CD4-positive, alpha-beta T cell treated with Interleukin-15 for 4 hours (primary cell): ENCODE measurements at places on chromosomes 4 and X.

GRCh38 chrX:44974451-44974850 lies 101.5 kb downstream of the KDM6A start:
- no peak for DNase-seq

DNA sequence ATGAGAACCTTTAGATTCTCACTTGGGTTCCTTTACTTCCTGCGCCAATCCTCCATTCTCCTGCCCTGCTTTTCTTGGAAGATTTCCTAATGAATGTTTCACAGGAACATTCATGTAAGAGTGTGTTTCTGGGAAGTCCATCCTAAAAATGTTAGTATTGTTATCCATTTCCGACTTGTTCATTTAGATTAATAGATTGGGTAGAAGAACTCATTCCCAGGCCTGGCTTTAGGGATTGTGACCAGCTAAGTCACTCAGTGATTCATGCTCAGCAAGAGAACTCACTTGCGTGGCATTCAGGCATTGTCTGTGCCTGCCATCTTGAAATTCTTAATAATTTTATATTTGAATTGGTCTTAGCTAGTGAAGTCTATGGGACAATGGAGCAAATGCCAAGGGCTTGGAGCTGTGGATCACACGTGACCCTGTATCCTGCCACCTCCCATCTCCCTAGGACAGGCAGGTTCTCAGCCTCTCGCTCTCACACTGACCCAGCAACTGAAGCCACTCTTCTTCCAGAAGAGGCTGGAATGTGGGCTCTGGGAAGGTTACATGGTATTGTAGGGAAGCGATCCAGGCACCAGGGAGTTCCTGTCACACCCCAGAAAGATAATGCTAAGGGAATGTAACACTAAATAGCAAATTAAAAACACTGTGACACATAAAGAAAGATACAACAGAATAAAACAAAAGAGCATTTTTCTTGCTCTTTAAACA lies 562.1 kb downstream of the TMA16 start:
- DNase-seq: no peak

DNA sequence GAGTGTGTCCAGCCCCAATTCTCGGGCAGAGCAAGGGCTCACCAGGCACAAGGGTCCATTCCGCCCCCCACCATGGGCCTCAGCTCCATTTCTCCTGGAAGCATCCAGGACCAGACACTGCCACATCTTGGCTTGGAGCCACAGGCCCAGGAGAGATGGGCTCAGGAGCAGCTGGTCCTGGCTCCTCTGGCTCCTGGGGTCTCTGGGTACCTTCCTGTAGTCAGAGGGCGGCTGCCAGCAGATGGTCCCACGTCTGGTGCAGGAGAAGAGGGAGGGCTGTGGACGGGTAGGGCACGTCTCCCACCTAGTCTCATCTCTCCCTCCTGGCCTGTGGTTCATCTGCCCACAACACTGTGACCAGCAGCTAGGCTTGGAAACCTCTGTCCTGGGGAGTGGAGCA lies 8.0 kb downstream of the ATP2B3 start:
- DNase-seq: no peak

GRCh38 chrX:96464880-96465558 lies 219.6 kb upstream of the DIAPH2 start:
- no peak for DNase-seq

DNA sequence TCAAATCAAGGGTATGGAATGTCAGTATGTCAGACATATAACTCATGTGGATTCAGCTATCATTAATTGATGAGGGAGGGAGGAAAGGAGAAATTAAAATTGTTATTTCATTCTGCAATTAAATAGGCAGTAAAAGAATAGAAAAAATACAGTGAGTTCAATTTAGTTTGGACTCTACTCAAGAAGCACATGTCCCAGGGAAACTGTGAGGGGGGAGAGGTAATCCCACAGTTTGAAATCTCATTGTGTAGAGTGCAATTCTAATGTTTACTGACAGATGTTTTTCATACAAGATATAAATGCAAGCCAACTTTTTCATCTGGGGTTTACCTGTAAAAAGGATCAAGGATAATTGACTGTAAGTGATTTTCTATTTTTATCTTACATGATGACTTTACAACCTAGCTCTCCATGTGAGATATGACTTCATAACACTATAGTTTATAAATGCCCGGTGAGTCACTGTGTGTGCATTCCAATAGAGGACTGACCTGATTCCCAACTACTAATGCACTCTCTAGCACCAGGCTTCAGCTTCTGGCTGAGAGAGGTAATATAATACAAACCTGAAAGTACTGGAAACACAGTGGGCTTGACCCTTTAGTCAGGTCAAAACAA lies 35.2 kb upstream of the SCD5 start:
- DNase-seq: no peak

GRCh38 chr4:42133006-42133405 lies 19.4 kb downstream of the BEND4 start:
- DNase-seq: no peak

- DNase-seq: no peak
Measured at GRCh38 chrX:65813245-65813644, 145.8 kb downstream of the MSN start.

DNA sequence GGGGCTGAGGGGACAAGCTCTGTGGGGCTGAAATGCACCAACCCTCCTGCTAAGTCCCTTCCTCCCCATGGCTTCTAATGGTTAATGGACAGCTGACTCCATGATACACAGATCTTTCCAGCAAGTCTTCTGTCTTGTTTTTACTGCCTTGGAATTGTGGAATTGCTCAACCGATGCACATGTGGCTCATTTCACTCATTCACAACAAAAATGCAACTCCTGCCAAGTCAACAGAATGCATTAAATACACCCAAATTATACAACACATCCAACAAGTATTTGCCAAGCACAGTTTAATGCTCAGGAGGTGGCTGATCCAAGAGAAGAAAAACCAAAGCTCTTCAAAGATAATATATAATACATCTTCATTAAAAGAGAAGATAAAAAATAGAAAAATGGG lies 61.9 kb upstream of the PAGE4 start:
- no peak for DNase-seq

DNA sequence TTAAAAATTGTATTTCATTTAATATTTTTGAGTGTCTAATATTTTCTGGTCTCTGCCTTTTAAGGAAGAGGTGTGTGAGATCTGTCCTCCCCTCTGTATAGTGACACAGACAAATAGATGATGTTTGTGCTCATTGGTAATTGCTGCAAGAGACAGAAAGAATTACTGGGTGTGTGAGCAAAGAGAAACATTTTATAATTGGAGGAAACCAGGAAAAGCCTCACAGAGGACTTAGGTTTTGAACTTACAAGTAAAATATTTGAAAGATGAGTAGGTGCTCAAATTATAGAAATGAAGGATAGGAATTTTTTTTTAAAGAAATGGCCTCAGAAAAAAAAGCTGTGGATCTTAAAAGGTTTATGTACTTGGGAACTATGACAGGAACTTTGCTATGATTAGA lies 149.8 kb downstream of the SPCS3 start:
- DNase-seq: no peak

DNA sequence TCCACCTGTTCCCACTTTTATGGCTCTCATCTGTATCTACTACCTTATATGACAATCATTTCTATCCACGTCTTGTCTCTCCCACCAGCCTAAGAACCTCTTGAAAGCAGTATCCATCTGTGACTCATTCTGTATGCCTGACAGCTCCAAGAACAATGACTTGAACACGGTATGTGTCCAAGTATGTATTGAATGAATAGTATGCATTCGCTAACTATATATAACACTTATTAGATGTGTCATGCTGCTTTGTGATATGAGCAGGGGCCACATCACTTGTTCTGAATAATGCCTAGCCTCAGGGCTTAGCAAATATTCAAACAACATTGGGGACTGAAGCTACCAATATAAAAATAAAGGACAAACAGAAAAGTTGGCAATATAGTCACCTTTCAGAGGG lies 4.9 kb downstream of the OPHN1 start:
- DNase-seq: no peak

DNA sequence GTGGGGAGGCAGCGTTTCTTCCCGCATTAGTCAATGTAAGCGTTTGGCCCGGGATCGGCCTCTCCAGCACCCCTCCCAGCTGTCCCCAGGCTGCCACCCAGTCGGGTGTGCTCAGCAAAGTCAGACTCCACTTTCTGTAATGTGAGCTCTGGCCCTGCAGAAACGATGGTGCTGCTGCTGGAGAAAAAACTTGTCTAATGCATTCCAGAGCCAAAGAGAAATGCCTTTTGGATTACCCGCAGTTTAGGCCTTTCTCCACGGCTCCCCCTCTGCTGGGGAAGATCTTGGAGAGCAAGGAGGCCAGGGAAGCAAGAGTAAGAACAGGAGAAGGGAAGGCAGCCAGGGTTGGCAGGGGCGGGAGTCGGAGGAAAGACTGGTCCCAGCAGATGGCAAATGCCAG lies 55.2 kb downstream of the ELF4 start:
- DNase-seq: no peak

- DNase-seq: no peak
Measured at GRCh38 chr4:47642985-47643760, 158.1 kb downstream of the ATP10D start.

- DNase-seq: no peak
Measured at GRCh38 chr4:62057031-62057430, 856.9 kb downstream of the ADGRL3 start.

GRCh38 chr4:7906171-7906701 lies 33.4 kb downstream of the AFAP1 start:
- DNase-seq: no peak

DNA sequence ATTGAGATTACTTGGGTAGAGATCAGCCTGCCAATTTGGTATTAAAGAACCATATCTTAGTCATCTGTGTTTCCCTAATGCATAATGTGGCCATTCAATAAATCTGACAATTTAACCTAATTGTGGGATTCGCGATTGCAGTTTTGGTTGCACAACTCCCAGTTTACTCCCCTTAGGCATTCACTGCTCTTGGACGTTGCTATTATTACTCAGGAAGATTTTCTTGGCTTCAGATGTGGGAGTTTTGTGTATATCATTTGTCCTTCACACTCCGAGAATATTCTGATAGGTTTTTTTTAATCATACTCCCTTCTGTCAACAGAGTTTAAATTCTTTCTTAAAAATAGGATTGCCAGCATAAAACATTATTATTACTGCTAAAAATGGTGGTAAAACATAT lies 22.0 kb upstream of the TRPC3 start:
- DNase-seq: no peak

- no peak for DNase-seq
Measured at GRCh38 chr4:47929682-47930201, 15.4 kb upstream of the NFXL1 start.

GRCh38 chr4:147760695-147761094 lies 28.8 kb downstream of the ARHGAP10 start:
- DNase-seq: no peak

- no peak for DNase-seq
Measured at GRCh38 chr4:18686338-18687037, 664.9 kb upstream of the LCORL start.

- DNase-seq: peak; percentile 30
Measured at GRCh38 chrX:135543924-135544323, 23.5 kb downstream of the INTS6L start.

- no peak for DNase-seq
Measured at GRCh38 chr4:185513489-185514181, 21.7 kb downstream of the PDLIM3 start.

DNA sequence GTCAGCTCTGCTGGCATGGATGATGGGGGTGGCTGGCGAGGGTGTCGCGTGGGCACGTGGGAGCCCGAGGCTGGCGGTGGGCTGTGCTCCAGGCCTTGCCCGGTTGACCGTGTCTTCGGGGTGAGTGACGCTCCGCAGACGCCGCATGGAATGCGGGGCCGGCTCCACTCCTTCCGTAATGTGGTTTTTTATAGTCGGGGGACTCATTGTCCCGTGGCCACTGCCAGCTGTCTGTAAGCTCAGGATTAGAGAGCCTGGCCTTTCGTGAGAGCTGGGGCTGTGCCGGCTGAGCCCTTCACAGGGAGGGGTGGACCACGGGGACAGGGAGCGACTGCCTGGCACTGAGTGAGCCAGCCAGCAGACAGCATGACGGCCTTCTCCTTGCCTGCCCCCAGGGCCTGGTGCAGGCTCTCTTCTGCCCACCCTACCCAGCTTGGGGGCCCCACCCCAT lies 20.4 kb downstream of the DOK7 start:
- no peak for DNase-seq

DNA sequence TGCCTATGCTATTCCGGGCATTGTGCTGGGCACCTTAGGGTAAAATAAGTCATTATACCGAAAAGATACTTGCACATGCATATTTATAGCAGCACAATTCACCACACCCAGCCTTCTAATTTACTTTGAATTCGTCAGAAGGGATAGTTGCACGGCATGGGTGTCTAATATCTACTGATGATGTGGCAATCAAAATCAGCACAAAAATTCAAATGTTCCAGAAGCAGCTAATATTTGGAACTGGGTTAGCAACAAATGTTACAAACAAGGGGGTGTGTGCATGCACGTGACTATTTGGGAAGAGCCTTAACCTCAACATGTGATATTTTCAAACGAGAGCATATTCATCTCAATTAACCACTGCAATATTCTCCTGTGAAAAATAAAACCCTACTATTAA lies 79.7 kb upstream of the PRSS48 start:
- DNase-seq: no peak

- DNase-seq: no peak
Measured at GRCh38 chr4:147747787-147748454, 16.0 kb downstream of the ARHGAP10 start.
